Bone marrow (tissue), 2 donors: ENCODE measurements at places on chromosomes 16 and 17.

- DNase-seq = no peak
Observed at GRCh38 chr16:9647981-9648701, 534.1 kb downstream of the GRIN2A start.

- DNase-seq = no peak
Observed at GRCh38 chr17:81575836-81576235, 23.7 kb upstream of the FAAP100 start.

DNA sequence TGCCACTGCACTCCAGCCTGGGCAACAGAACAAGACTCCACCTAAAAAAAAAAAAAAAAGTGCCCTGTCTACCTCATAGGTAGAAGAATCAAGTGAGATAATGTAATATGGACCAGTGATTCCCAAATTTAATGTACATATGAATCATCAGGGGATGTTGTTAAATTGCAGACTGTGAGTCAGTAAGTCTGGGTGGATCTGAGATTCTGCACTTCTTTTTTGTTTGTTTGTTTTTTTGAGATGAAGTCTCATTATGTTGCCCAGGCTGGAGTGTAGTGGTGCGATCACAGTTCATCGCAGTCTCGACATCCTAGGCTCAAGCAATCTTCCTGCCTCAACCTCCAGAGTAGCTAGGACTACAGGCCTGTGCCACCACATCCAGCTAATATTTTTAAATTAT is 31.6 kb downstream of the HOXB1 start:
- no peak for DNase-seq

- no peak for DNase-seq
Observed at GRCh38 chr16:65279576-65279975, 157.7 kb upstream of the CDH11 start.

GRCh38 chr17:41710472-41711090 is 1.6 kb upstream of the GAST start:
- no peak for DNase-seq

DNA sequence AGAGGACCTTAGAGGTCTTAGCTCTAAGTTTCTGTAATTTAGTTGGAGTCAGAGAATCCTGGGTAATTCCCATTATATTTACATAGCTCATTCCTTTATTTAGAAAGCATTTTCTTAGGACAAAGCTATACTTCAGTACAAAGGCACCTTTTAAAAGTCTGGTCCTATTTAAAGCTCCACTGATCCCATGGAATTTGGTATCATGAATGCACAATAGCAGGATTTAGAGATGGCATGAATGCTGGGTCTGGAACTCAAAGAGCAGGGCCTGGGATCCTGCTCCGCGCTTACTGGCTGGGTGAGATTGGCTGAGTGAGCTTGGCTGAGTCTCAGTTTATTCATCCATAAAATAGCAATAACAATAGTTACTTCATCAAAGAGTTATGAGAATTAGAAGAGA is 4.8 kb downstream of the KRT23 start:
- DNase-seq = no peak

DNA sequence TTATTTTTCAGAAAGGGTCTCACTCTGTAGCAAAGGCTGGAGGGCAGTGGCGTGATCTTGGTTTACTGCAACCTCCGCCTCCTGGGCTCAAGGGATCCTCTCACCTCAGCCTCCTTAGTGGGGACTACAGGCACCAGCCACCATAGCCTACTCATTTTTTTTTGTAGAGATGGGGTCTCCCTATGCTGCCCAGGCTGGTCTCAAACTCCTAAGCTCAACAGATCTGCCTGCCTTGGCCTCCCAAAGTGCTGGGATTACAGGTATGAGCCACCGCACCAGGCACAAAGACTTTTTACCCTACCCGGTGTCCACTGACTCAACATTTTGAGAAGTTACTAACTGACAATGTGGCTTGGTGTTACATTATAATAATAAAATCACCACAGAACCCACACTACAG is 7.2 kb downstream of the GRB2 start:
- no peak for DNase-seq

DNA sequence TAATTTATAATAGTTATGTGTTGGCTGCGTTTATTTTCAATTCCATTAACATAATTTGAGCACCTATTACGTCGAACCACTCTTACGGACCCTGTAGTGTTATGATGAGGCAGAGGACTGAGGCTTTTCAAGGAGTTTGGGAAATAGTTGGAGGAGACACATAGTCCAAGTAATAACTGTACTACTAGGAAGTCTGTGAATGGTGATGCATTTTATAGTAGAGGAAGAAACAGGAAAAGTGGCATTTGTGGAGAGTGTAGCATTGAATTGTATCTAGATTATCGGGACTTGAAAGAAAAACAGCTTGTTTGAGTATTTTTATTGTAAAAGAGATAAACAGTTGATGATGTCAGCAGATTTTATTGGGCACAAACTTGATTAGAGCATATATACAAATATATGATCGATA is 1.7 kb downstream of the NFATC3 start:
- no peak for DNase-seq

GRCh38 chr16:1488054-1488601 is 616 bp downstream of the PTX4 start:
- no peak for DNase-seq

GRCh38 chr17:17354560-17355349 is 51.6 kb downstream of the NT5M start:
- peak; percentile 67 for DNase-seq

- no peak for DNase-seq
Observed at GRCh38 chr16:86998196-86999001, 318.8 kb downstream of the C16orf95 start.

DNA sequence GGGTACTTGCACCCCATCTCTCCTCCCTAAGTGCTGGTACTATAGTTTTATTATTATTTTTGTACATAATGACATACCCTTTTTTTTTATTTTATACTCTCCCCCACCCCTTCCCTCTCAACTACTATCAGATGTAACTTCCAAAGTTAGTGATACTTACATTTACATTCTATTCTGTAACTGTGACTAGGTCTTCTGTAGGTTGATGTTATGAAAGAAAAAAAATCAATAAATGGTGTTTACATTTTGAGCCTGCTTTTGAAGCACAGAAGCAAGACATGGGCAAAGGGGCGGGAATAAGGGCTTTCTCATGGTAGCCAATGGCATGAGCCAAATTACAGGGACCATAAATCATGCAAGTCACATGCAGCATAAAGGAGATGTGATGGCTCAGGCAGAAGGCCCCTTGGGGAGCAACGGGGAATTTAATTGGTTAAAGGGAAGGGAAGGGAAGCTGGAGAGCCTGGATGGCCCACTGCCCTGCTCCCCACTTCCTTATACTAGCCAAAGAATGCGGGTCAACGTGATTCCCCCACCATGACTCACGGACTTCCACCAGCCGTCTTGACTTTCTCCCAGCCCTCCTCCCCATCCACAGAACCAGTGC is 2.4 kb upstream of the ACSF2 start:
- no peak for DNase-seq

GRCh38 chr16:66457888-66458287 is 30.8 kb downstream of the BEAN1 start:
- no peak for DNase-seq
